ENCODE measurements at places on chromosomes 12 and 14. TPM values are rescaled to one million over a fixed set of nuclear protein-coding genes. Genes with fewer than 3 reads are reported as not detected.

LBHD2 gene
- not detected for total RNA-seq

TMEM121 gene
- 1.6 TPM for total RNA-seq

DCP1B gene
- total RNA-seq, result 25.7 TPM

VWF gene
- total RNA-seq, result 0.23 TPM

STXBP6 gene
- total RNA-seq, result 22.8 TPM

CISTR gene
- total RNA-seq, result not detected

MSRB3 gene
- 6.6 TPM for total RNA-seq

LTB4R gene
- total RNA-seq, result 0.39 TPM
